ENCODE measurements at places on chromosomes 1 and 21.
A peak's percentile ranks its signal among the peaks of the same experiment; 100 is the strongest.

- DNase-seq: no peak
Observed at GRCh38 chr1:204390751-204391466, 20.7 kb downstream of the PPP1R15B start.

- DNase-seq: peak; percentile 89
Observed at GRCh38 chr1:85321237-85321964, 45.0 kb upstream of the BCL10 start.

- no peak for DNase-seq
Observed at GRCh38 chr1:47412437-47412836, 3.6 kb upstream of the FOXE3 start.

GRCh38 chr21:26965907-26966581, 844 bp downstream of the ADAMTS5 start:
- no peak for DNase-seq

DNA sequence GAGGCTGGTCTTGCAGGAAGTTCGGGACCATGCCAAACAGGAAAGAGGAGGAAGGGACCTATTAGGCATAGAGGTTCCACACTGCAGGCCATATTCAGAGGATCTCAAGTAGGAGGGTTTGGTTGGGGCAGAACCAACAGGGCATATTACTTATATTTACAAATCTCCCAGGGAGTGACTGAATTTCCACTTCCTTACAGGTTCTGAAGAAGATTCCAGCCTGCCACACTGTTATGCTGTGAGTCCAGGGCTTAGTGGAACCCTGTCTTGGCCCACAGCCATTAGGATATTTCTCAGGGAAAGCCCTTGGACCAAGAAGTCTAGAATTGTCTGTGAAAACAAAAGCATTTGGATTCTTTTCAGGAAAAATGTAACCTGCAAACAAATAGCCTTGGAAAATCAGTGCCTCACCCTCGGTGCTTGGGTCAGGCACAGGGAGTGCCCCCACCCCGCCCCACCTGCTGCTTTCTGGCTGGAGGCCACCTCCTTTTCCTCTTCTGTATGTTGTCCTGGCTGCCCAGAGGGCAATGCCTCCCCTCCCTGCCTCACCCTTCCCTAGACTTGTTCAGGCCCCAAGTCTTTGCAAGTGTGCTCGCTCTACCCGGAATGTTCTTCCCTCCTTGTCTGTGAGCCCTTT, 41.0 kb upstream of the JUN start:
- DNase-seq: no peak

DNA sequence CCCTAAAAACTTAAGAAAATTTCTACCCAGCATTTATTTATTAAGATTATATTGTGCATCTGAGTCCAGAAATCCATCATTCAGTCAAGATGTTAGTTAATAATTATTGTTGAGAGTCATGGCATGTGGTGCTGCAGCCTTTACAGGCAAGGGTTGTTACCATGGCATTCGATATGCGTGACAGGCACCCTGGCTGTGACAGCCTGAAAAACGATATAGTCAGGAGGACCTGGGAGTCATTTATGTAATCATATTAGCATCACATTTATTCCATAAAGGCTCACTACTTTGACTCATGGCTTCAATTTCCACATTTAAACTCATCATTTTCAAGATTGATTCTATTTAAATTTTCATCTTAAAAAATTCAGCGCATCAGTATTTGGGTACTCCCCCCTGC, 68.0 kb downstream of the CACHD1 start:
- no peak for DNase-seq

GRCh38 chr1:170721621-170722020, 57.7 kb downstream of the PRRX1 start:
- no peak for DNase-seq

- DNase-seq: no peak
Observed at GRCh38 chr1:157231846-157232525, 93.8 kb upstream of the ETV3 start.

GRCh38 chr1:41950820-41951219, 32.1 kb upstream of the HIVEP3 start:
- DNase-seq: no peak

DNA sequence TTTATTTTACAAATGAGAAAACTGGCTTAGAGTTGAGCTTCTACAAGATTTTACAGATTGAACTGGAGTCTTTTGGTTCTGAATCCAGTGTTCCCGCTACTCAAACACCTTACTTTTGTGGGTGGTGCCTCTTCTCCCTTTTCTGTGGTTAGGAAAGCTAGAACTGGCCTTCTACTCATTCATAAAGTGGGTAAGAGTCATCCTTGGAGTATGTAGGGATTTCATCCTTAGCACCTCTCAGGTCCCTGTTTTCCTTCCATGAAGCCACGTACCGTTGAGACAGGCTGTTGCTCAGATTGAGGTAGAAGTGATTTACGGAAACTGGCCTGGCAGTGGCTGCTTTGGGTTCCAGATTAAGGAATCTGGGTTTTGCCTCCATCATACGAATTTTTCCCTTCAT, 35.8 kb downstream of the WNT4 start:
- no peak for DNase-seq

- DNase-seq: no peak
Observed at GRCh38 chr1:186899577-186899976, 70.8 kb downstream of the PLA2G4A start.

DNA sequence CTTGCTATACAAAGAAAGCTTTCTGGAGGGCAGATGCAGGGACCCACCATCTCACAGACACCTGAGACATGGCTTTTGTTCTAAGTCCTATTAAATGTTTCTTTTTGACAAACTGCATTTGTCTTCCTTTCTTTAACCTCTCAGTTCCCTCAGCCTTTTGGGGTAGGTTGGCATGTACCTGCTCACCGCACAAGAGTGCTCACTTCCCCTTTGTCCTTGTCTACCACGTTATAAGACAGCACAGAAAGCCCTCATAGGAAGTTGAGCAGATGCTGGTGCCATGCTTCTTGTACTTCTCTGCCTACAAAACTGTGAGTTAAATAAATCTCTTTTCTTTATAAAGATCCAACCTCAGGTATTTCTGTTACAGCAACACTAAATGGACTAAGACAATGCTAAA, 31.9 kb upstream of the RGS21 start:
- no peak for DNase-seq

GRCh38 chr21:44013380-44014088, 1.4 kb downstream of the TRAPPC10 start:
- DNase-seq: peak; percentile 1

Data from HCEC 1CT (cell line).